ENCODE measurements at places on chromosomes 16 and 17.
A peak's percentile ranks its signal among the peaks of the same experiment; 100 is the strongest.

GRCh38 chr16:30409125-30410060 lies 2.0 kb downstream of the ZNF771 start:
- DNase-seq = peak; percentile 94

GRCh38 chr17:4483012-4483840 lies 15.5 kb upstream of the SPNS2 start:
- no peak for DNase-seq

DNA sequence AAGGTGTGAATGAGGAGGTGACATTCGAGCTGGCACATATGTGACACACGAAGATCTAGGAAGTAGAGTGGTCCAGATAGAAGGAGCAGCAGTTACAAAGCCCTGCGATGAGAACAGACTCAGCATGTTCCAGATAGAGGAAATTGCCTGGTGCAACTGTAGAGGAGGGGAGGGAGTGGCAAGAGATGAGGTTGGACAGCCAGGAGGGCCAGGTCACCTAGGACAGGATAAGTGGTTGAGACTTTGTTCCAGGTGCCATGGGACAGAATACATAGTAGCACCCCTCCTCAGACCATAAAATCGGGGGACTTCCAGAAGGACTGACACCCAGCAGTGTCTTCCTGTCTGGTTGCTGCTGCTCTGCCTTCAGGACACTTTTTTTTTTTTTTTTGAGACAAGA lies 11.0 kb upstream of the CENPT start:
- DNase-seq = no peak

DNA sequence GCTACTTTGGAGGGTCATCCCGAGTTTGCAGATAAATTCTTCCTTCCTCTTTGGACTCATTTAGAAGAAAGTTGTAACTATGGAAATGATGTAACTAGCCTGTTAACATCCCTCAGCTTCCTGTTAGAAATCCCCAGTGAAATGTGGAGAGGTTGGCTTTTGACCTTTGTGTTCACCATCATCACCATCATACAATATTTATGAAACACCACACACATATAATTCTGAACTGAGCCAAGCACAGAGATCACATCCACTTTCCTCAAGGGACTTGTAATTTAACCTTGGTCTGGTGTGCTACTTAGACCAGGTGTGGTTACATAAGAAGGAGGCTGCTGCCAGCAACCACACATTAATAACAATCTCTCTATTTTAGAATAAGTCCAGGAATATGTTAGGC lies 2.5 kb downstream of the CAPNS2 start:
- no peak for DNase-seq

GRCh38 chr16:67256701-67257230 lies 8.0 kb downstream of the SLC9A5 start:
- DNase-seq = no peak

- no peak for DNase-seq
Measured at GRCh38 chr16:49049191-49049590, 232.4 kb downstream of the CBLN1 start.

- no peak for DNase-seq
Measured at GRCh38 chr16:89044418-89045180, 49.1 kb upstream of the ACSF3 start.

DNA sequence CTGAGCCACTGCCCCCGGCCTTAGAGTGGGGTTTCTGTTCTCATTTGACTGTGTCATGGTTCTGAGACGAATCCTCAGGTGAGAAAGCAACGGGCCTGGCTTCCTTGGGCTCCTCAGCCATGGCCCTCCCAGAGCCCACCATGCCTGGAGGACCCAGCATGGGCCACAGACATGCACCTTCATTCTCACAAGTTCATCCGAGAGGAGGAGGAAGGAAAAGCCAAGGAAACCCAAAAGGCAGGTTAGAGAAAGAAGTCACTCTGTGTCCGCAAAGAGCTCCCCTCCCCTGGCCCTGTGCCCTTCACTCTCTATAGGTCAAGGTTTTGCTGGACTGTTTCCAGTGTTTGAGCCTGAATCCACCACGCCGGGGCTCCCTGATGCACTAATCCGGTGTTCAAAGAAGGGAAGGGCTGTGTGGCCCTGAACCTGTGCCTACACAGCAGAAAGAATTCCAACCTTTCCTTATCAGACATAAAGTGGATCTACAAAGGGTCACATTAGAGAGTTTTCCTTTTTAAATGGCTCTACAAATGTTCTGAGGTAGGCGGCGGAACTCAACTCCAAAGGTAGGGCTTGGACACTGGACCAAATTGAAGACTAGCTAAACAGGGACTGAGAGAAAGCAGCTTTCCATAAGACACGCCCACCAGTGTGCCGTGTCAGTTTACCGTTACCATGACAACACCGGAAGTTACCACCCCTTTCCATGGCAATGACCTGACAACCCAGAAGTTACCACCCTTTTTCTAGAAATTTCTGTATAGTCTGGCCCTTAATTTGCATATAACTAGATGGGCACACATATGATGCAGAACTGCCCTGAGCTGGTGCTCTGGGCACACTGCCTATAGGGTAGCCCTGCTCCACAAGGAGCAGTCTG lies 15.9 kb upstream of the PECAM1 start:
- no peak for DNase-seq

DNA sequence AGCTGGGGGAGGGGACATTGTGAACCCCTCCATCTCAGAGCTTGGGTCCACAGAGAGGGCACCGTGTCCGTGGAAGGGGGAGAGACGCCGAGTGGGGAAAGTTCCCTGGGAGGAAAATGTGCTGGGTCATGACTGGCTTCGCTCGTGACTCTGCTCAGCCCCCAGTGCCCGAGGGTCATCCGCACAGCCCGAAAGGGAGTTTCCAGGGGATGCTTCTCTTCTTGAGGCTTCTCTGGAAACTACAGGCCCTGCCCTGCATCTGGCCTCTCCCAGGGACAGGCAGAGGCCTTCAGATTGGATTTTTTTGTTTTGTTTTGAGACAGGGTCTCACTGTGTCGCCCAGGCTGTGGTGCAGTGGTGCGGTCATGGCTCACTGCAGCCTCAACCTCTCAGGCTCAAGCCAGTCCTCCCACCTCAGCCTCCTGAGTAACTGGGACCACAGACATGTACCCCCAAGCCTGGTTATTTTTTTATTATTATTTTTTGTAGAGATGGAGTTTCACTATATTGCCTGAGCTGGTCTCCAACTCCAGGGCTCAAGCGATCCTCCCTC lies 9.8 kb upstream of the GSE1 start:
- no peak for DNase-seq

DNA sequence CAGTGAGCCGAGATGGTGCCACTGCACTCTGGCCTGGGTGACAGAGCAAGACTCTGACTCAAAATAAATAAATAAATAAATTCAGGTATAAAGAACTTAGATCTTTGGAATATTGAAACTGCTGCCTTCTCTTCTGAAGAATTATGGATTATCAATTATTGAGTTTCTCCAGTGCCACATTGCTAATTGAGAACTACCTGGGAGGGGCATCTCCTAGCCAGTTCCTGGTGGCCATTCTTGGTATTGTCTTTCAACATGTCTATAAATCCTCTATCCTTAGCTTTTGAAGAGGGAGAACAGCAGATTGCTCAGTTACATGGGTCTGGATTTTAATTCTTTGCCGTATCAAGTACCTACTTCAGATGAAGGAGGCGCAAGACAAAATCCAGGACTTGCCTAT lies 29.2 kb downstream of the CALCOCO2 start:
- DNase-seq = no peak

DNA sequence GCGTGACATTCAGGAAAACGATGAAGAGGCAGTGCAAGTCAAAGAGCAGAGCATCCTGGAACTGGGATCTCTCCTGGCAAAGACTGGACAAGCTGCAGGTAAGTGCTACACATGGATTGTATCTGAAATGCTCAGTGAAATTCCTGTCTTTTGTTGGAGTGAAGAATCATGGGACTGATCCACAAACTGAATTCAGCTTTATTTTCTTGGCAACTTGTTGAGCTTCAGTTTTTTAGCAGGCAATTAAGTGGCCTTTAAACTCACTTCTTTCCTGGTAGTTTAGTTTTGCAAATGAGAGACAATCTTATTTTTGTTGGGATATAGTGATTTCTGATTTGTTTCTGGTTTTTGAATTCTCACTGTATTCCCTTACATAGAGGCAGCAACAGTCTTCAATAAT lies 2.6 kb downstream of the PSMD11 start:
- no peak for DNase-seq

GRCh38 chr17:72238157-72238673 lies 117.4 kb downstream of the SOX9 start:
- no peak for DNase-seq

- DNase-seq = no peak
Measured at GRCh38 chr16:49640581-49640980, 215.3 kb downstream of the ZNF423 start.

DNA sequence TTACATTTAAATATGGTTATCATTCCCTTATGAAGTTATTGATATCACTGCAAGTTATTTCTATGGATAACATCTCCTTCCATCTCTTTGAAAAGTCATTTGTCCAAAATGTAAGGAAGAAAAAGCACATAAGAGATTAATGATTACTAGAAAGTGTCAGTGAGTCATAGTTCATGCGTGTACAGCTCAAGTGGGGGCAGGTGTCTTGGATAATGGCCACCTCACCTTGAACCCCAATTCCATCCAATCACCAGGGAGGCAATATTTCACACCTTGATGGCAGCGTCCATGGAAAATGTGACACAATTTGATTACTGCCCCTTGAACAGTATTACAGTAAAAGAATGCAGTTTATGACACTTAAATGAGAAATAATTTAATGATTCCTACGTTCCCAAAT lies 358.3 kb upstream of the SOX9 start:
- no peak for DNase-seq

- no peak for DNase-seq
Measured at GRCh38 chr16:49424961-49425360, 51.4 kb downstream of the C16orf78 start.

DNA sequence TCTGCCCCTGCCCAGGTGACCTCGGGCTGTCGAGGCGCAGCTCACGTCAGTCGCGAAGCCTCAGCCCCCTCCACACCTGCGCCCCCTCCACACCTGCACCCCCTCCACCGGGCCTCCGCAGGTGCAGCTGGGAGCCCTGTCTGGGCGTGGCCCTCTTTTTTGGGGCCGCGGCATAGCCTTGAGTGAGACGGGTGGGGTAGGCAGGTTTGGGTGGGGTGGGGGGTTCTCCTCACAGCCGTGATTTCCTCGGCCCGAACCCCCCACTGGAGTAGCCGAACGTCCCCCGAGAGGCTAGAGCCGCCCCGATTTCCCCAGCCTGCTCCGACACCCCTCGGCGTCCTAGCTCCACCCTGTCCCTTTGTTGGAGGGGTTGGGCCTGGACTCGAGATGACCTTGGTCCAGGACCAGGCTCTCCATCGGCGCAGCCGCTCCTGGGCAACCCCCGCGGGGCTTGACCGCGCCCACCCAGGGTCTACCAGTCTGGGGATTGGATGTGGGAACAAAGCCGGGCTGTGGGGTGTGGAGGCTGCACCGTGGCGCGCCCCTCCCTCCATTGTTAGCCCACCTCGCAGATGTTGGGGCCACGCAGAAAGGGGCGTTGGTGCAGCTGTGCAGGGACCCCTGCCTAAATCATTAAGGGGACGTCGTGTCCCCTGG lies 626 bp downstream of the TUBB3 start:
- DNase-seq = no peak

DNA sequence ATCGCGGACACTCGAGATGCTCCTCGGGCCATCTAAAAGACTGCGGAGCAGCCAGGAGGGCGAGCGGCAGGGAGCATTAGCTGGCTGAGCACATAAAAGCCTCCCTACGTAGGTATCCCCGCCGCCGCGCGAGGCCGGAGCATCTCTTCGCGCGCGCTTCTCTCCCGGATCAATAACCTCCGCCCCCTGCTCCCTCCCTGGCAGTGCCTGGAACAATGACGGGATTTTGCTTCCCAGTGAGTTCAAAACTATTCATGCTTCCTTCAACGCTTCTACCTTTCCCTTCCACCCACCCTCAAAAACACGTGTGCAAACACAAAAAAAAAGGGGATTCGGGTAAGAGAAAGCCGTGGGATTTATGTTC lies 984 bp downstream of the CENPV start:
- peak; percentile 43 for DNase-seq

DNA sequence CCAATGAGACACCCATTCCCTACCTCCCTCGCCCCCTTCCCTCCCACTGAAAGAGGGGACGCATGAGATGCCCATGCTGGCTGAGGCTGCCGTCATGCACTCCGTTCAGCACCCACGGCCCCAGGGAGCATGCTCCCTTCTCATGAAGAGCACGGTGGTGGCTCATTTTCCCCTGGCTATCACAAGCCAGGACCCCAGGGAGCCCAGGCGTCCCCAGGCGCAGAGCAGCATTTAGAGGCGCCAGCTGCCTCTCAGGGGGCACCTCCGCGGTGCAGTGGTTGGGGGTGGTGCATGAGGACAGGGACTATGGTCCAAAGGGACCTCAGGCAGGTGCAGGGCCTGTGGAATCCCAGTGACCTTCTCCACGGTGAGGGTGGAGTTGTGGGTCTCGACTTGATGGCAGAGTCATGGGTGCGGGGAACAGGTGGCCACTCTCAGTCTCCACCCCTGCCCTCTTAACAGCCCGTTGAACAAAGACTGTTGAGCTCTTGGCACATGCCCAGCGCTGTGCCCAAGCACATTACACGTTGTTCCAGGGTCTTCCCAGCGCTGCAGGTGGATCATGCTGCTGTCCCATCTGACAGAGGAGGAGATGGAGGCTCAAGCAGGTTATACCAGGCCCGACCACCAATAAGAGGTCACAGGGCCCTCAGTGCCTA lies 13.6 kb downstream of the KIF19 start:
- no peak for DNase-seq

GRCh38 chr16:26605626-26606271 lies 461.0 kb upstream of the C16orf82 start:
- DNase-seq = no peak

All from stimulated activated CD4-positive, alpha-beta T cell treated with anti-CD3 and anti-CD28 coated beads, Interleukin-2, amount 100 ng/mL, for 24 hours (primary cell).